Stimulated activated CD4-positive, alpha-beta T cell treated with anti-CD3 and anti-CD28 coated beads, TNF-alpha, amount 100 ng/mL, for 24 hours (primary cell): ENCODE measurements at places on chromosomes 12 and 14.

DNA sequence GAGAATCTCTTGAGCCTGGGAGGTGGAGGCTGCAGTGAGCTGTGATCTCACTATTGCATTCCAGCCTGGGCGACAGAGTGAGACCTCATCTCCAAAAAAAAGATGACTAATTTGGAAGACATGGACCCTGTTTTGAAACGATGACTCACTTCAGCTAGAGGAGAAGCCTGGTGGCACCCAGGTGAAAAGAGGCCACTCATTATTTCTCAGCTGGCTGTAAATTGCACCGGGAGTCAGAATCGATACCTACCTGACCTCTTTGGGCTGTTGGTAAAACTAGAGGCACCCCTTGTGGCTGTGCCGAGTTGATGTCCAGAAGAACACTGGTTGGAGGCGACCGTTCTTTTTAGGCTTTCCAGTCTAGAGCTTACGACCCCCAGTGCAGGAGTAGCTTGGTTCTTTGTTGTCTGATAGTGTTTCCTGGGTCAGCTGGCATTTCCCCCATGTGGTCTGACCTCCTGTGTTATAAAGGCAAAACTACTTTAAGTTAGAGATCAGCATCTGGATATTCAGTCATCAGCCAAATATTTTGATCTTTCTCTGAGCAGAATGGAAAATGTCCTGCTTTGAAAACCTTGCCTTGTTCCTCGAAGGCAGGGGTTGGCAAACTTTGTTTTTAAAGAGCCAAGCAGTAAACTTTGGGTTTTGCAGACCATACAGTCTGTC lies 93.2 kb downstream of the CHST11 start:
- no peak for DNase-seq

DNA sequence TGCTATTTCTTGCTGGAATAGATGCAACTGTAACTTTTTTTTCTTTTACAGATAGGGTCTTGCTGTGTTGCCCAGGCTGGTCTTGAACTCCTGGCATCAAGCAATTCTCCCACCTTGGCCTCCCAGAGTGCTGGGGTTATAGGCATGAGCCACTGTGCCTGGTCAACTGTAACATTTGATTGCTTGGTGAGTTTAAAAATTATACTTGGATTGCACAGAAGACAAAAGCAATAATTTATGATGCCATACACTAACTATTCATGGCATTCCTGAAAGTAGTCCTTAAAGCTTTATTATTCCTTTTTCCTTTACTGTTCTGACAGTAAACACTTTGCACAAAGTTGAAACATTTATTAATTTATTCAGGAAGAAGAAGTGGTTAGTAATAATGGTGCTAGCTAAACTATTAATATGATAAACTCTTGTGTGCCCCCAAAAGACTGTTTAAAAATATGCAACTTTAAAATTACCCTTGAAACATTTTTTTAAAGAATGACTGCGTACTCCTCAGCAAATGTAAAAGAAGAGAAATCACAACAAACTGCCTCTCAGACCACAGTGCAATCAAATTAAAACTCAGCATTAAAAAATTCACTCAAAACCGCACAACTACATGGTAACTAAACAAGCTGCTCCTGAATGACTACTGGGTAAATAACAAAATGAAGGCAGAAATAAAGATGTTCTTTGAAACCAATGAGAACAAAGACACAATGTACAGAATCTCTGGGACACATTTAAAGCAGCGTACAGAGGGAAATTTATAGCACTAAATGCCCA lies 8.3 kb downstream of the PTPRB start:
- DNase-seq: no peak

- no peak for DNase-seq
These were observed 35.5 kb upstream of the PPFIBP1 start for GRCh38 chr12:27488479-27488878.

DNA sequence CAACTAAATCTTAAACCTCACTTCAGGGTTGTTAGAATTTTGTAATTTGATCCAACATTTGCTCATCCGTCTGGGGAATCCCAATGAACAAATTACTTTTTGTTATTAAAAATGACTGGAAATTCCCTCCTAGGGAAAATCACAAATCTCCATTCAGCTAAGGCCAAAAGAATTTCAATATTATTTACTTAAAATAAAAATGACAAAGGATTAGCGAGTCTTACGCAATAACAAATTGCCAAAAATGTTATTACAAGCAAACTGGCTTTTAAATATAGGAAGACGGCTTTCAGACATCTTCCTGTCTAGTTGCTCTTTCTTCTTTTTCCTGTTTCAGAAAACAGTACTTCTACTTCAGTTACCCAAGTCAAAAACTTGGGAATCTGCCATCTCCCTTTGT lies 92.4 kb upstream of the TSPAN8 start:
- DNase-seq: no peak

DNA sequence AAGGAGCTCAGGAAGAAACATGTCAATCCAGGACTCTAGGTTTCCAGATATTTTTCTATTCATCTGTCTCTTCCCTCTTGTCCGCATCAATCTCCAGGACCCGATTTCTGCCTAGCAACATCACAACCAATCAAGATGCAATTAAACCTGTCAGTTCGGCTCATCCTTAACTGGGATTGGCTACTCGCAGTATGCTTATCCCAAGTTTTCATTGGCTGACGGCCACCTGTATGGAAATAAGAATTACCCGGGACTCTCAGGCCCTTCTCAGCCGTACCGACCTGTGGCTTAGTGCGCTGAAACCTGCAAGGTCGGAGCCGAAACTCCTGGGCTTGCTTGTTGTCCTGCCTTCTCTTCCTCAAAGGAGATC lies 20.4 kb upstream of the ATP5MC2 start:
- no peak for DNase-seq

GRCh38 chr14:34179727-34180126 lies 228.9 kb upstream of the EGLN3 start:
- DNase-seq: no peak

DNA sequence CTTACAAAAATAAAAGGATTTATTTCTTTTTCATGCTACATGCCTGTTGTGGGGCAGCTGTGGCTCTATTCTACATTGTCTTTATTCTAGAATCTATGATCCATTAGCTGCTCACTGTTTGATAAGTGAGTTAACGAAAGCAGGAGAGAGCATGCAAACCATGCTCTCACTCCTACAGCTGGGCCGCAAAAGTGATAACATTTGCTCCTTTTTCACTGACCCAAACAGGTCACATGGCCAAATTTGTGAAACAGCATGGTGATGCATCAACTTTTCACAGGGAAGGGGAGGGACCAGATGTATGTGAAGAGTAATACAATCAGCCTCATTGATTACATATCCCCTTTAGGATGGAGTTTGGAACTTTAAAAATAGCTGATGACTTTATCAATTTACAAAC lies 456.9 kb upstream of the SYT1 start:
- no peak for DNase-seq

DNA sequence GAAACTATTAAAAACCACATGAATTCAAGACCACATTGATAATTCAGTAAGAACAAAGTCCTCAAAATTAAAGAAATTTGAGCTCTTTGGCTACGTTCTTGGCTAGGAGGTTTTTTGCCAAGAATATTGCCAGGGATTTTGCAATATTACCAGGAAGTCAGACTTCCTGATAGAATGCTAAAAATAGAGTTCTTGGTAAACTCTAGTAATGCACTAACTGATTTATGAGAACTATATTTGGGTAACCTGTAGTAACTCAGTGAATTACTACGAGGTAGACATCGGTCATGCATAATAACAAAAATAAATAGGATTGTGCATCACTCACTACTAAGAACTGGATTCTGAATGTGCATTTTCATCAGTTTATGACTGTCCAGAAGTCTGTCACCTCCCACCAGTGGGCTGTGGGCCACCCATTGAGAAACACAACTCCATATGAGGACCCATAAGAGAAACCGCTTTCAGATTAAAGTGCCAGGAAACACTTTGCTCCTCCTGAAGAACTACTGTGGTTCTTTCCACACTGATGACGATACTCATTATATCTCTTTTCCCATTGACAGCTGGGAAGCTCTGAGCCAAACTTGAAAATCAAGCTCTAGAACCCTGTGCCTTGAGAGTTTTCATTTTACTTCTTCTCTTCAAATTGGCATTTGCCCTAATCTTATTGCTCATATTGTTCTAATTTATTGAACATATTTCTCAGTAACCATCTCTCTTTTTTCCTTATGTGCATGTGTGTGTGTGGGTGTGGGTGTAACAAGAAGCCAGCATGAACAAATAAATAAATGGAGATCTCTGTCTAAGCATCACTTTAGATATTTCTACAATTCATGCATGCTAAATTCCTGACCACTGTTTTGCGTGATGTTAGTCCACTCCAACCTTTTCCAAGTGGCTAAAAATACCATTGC lies 116.6 kb downstream of the BCL11B start:
- DNase-seq: no peak

GRCh38 chr12:121893961-121894460 lies 5.4 kb downstream of the PSMD9 start:
- DNase-seq: no peak

DNA sequence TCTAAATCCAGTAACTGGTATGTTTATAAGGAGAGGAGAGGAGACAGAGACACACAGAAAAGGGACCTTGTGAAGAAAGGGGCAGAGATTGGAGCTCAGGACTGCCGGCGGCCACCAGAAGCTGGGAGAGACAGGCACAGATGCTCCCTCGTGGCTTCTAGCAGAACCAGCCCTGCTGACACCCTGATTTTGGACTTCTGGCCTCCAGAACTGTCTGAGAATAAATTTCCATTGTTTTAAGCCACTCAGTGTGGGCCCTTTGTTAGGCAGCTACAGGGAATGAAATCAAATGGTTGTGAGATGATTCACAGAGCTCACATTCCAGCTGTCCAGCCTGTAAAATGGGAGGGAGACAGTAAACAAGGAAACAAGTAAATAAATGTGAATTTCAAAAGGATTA lies 47.6 kb downstream of the TMEM132C start:
- DNase-seq: no peak

DNA sequence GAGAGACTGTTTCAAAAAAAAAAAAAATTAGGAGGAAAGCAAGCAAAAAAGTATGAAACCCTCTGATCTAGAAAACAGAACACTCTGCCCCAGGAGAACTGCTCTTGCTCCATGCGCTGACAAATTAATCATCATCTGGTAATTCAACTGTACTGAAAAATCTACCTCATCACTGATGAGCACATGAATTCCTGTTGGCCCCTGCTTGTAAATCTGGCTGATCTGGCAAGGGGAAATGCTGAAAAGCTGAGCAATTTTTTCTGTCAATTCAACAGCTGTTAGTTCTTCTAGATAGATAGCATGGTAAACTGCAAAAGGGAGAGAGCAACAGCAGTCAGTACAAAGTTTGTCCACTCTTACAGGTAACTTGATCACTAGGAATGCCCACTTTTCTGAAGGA lies 15.2 kb upstream of the CSRNP2 start:
- no peak for DNase-seq

GRCh38 chr12:71299541-71300376 lies 139.8 kb upstream of the LGR5 start:
- DNase-seq: no peak

DNA sequence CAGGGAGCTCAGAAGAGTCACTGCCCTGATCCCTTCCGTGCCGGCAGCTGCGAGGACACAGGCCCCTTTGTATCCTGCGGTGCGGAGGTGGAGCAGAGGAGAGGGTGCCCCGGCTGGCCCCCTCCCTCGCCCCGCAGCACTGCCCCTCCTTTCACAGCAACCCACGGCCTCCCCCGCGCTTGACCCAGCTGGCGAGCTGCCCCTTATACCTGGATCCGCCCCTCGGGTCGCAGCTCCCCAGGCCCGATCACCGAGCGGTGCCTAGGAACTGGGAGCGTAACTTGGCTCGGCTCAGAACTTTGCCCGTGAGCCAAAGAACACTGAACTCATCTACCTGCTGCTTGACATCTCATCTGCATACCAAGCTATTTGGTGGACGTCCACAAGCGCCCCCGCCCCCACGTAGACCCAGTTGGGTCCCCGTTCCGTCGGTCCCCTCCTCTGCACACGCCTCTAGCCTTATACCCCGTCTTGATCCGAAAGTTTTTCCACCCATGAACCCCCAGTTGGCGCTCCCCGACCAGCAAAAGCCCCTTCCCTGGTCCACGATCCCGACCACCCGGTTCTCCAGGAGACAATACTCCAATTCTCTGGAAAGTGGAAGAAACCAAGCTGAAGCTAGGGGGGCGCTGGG lies 697 bp upstream of the DNAJC14 start:
- no peak for DNase-seq

GRCh38 chr12:25698772-25699171 lies 145.7 kb upstream of the LMNTD1 start:
- DNase-seq: no peak

- no peak for DNase-seq
These were observed 204.5 kb upstream of the PRKD1 start for GRCh38 chr14:30132196-30132595.

DNA sequence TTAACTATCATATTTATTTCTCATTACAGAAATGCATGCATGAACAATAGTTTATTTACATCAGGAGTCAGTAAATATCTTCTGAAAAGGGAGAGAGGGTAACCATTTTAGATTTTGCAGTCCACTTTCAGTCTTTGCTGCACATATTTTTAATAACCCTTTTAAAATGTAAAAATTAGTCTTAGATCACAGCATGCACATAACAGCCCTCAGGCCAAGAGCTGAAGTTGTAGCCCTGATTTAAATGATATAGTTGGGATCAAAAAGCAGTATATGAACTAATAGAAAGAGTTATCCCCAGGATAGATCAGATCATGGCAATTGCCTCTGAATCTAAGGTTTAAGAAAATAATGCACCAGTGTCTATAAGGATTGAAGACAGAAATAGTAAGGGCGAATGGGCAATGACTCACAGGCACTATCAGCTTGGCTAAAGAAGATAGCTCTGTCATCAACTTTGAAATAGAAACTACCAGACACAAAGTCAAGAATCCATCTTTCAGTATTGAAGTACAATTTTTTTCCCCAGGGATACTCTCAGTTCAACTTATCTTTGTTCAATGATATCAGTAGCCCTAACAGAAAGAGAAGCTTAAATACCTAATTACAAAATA lies 13.1 kb upstream of the CLEC7A start:
- no peak for DNase-seq

DNA sequence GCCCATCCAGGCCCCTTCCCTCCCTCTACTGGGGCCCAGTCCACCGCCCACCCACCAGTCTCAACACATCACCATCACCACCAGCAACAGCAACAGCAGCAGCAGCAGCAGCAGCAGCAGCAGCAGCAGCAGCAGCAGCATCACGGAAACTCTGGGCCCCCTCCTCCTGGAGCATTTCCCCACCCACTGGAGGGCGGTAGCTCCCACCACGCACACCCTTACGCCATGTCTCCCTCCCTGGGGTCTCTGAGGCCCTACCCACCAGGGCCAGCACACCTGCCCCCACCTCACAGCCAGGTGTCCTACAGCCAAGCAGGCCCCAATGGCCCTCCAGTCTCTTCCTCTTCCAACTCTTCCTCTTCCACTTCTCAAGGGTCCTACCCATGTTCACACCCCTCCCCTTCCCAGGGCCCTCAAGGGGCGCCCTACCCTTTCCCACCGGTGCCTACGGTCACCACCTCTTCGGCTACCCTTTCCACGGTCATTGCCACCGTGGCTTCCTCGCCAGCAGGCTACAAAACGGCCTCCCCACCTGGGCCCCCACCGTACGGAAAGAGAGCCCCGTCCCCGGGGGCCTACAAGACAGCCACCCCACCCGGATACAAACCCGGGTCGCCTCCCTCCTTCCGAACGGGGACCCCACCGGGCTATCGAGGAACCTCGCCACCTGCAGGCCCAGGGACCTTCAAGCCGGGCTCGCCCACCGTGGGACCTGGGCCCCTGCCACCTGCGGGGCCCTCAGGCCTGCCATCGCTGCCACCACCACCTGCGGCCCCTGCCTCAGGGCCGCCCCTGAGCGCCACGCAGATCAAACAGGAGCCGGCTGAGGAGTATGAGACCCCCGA lies 6.8 kb upstream of the RNU7-1 start:
- no peak for DNase-seq

GRCh38 chr12:4201333-4202100 lies 72.0 kb upstream of the CCND2 start:
- DNase-seq: no peak
